ENCODE measurements at places on chromosomes 11 and 22.

DNA sequence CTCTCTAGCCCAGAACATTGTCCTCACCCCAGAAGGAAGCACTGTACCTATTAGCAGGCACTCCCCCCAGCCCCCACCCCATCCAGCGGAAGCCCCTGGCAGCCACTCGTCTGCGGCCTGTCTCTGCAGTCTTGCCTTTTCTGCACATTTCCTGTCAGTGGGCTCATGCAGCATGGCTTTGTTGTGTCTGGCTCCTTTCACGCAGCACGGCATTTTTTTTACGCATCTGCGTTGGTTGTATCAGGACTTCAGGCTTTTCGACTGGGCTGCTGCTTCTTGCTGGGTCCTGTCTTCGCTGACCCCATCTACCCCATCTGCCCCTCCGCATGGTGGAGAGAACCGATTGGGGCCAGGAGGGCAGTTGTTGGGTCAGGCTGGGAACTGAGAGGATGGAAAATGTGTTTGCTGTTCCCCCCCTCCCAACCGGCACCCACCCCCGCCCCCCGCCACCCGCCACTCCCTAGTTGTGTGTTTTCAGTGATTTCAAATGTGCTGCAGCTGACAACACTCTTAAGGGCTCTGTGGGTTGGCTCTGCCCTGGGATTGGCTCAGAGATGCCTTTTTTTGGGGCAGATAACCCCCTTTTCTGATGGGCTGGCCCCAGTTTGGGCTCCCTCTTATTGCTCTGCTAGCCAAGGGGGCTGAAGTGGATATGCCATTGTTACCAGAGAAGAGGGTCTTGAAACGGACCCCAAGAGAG lies 110.0 kb downstream of the KIAA1671 start:
- DNase-seq, result no peak

DNA sequence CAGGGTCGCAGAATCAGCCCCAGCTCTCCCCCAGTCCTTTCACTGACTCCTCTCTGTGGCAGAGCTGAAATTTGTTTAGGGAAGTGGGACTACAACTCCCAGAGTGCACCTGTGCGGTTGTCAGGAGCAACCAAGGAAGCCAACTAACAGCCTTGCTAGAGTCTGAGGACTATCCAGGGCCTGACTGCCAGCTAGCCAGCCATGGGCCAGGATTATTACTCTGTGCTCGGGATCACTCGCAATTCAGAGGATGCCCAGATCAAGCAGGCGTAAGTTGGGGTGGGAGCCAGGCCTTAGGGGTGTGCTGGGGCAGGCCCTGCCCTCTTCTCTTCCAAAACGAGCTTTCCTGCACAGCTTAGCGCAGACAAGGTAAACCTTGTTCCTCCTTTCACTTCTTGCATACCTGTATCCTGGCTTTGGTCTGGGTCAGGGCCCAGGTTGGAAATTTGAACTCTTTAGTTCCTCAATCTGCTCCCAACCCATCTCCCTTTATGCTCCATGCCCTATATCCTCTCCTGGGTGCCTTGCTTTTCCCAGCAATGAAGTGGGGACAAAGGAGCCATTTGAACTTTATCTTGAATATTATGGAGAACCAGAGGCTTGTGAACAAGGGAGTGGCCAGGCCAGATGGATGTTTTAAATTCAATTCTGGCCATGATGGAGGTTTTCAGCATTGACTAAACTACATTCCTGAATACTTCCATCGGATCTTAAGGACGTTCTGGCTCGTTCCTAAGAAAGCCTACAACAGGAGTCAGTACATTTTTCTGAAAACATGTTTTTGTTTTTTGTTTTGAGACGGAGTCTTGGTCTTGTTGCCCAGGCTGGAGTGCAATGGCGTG lies at the start of gene DNAJB13:
Gene DNAJB13 (plus strand): TSS at position 158 of the 842 bp plus-strand sequence. CDS start 44 bp downstream, at position 202.
- DNase-seq, result peak; percentile 40

DNA sequence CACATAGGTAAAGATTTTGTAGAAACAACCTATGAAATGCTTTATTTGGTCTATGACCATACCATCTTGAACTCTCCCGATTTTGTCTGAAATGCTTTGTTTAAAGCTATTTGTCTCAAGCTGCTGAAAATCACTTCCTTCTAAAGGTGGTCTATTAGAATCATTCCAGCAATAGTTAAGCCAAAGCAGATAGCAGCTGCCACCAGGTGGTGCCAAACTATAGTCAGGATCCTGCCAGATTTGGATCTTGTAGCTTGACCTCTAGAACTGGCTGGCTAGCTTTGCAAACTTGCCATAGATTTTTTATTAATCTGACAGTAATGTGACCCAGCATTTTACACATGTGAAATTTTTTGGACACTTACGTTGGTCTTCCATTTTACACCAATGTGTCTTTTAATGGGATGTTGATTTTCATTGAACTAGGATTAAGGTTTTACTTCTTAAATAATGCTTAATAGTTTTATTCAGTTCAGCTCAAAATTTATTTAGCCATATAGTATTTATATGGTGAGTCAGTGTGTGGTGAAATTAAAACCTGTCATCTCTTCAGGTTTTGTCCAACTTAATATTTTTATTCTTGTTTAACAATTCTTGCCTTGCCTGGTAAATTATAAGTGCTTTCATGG lies 19.7 kb downstream of the CTR9 start:
- DNase-seq, result peak; percentile 29

- DNase-seq, result no peak
Measured at GRCh38 chr11:24082860-24083259, 414.0 kb upstream of the LUZP2 start.

DNA sequence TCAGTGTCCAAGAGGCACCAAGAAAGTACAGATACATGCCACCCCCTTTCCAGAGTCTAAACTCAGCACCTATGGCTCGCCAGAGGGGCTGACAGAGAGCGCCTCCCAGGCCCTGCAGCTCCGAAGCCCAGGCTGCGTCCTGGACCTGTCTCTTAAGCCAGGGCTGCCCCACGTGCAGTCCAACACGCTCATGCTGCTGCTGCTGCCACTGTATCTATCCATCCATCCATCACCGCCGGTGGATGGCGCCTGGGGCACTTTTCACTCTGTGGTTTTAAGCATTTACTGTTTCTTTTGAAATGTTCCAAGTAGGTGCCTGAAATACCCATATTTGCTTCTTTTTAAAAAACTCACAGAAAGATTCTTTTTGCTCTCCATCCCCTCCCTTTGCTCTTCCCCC lies 41.8 kb downstream of the MACROD1 start:
- no peak for DNase-seq

All from AML-193 (cell line).